NCI-H510A (cell line): ENCODE measurements at places on chromosomes 2 and 18.

GRCh38 chr2:215476424-215476823 is 40.6 kb upstream of the FN1 start:
- DNase-seq, result no peak

DNA sequence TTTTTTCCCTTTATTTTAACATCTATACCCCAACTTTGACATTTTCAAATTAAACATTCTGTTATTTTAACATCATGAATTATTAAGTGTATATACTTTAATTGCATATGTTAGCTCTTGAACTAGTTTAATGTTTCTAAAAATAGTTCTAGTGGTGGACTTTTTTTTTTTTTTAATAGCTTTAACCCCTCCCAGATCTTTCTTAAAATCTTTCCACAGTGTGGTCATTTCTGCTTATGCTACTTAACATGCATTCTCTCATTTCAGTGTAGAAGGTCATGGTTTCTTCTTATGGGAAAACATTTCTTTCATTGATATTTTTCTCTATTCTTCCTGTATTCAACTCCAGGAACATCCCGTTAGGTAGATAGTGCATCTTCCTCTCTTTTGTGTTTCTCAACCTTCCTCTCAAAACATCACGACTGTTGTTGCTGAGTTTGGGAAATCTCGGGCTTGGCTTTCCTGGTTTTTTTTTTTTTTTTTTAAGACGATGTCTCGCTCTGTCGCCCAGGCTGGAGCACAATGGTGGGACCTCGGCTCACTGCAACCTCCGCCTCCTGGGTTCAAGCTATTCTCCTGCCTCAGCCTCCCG is 849 bp upstream of the TMEM18 start:
- DNase-seq, result no peak

DNA sequence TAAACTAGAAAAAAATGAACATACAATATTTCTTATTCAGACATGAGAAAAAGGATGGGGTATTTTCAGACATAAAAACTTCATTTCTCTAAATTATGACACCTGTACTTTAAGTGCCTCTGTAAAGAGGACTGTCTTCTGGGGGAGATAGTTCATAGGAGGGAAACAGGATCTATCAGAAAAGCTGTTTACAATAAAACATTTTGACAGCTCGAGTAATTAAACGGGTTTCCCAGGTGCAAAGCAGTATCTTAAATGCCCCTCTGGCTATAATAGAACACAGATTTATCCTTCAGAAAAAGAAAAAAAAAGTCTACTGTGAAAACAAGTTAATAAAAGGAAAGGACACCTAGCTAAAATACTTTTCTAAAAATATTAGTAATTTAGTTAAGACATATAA is 311.4 kb upstream of the UBE2E3 start:
- no peak for DNase-seq

DNA sequence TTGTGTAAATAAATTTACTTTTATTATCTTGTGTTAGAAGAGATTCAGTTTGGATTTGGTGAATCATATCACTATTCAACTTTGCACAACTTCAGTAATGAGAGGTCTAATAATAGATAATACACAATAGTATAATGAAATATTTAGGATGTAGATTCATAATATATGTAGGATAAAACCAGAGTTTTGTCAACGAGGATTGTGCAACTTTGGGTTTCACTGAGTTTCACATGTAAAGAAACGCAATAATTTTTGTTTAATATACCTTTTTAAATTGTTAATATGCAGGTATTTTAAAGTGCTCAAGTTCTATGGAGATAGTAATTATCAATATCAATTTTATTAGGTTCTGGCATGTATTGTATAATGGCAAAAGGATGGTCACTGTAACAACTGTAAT is 5.3 kb downstream of the CALCRL start:
- DNase-seq, result no peak

DNA sequence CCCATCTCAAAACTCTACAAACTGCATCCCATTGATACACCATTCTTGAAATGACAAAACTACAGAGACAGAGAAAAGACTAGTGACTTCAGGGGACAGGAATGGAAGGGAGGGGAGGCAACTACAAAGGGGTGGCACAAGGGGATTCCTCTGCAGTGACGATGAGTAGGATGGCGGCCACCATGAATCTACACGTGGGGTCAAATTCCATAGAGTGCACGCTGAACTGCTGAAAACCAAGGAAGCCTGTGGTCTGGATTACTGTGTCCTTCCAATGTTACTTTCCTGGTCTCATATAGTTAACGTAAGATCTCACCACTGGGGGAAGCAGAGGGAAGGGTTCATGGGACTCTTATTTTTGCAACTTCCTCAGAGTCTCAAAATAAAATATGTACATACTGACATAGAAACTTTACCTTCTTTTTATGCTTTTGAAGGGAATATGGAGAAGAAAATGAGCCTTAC is 23.6 kb downstream of the COX7A2L start:
- no peak for DNase-seq

- DNase-seq, result no peak
These were observed 6.3 kb downstream of the MSGN1 start for GRCh38 chr2:17822445-17823117.

- no peak for DNase-seq
These were observed 1.5 kb downstream of the FHOD3 start for GRCh38 chr18:36299015-36299414.

- no peak for DNase-seq
These were observed 532.9 kb upstream of the CRIM1 start for GRCh38 chr2:35822716-35823115.

DNA sequence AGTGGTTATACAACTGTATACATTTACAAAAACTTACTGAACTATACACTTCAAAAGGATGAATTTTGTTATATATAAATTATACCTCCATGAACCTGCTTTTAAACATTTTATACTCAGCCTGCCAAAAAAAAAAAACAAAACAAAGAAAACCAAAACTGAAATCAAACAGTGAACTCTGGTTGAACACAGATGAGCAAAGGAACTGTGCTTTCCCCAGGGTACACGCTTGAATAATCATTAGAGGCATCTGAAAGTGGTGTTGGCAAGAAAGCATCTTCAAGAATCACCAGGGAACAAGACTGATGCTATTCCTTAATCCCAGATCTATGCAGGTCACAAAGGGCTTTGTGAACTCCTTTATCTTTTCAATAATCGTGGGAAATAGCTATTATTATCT is 77.0 kb upstream of the LYPD1 start:
- no peak for DNase-seq

GRCh38 chr18:59769129-59769865 is 72.1 kb upstream of the CCBE1 start:
- no peak for DNase-seq

- DNase-seq, result no peak
These were observed 253.5 kb upstream of the ATP5MC3 start for GRCh38 chr2:175435012-175435411.

GRCh38 chr2:238939074-238939473 is 91.2 kb downstream of the TWIST2 start:
- DNase-seq, result no peak

- no peak for DNase-seq
These were observed 45.0 kb downstream of the PMS1 start for GRCh38 chr2:189829102-189829833.

DNA sequence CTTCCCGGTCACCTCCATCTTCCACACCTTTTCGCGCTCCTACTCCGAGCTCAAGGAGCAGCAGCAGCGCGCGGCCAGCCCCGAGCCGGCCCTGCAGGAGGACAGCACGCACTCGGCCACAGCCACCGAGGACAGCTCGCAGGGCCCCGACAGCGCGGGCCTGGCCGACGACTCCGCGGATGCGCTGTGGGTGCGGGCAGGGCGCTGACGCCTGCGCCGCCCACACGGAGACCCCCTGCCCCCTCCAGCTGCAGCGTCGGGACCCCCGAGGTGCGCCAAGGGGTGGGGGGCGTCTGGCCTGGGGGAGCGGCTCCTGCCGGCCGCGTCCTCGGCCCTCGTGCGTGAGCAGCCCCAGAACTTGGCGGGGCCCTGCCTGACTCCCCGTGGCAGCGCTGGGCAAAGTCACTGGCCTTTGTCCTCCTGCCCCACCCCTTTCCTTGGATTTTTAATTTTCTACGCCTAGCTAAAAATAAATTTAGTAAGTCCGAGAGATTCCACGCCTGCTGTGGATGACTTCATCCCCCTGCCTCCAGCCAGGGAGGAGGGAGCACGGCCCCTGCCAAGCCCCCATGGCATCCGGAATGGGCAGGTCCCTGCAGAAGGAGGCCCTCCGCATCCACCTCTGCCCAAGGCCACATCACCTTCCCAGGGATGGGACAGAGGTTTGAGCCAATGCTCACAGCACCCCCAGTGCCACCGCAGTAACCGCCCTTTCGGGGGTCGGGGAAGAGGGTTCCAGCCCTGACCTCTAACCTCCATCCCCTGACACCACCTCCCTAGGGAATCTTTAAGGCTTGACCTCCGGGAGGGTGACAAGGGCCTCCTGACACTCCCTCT is 51.6 kb downstream of the SLC66A2 start:
- DNase-seq, result no peak

GRCh38 chr2:1618191-1618961 is 125.9 kb downstream of the PXDN start:
- no peak for DNase-seq

GRCh38 chr2:30030361-30030760 is 109.0 kb upstream of the ALK start:
- no peak for DNase-seq

GRCh38 chr18:11500153-11501122 is 109.0 kb upstream of the SLC35G4 start:
- no peak for DNase-seq

DNA sequence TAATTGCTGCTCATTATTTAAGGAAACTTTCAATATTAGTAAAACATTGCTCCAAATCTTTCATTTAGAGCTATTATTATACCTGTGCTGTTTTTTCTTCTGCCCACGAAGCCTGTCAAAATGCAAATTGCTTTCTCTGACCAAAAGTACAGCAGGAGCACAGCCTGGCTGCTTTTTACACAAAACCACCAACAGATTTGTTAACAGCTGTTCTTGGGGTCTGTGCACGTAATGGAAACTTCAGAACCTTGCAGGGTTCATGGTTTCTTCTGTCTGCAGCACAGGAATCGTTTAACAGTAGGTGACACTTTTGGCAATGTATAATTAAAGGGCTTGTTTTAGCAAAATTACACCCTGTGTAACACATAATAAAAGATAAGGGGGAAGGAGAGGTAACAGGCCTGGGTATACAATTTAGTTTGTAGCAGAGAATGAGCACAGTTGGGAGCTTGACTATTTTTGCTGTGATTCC is 447.3 kb downstream of the KCNJ3 start:
- no peak for DNase-seq

GRCh38 chr2:17736989-17737388 is 16.6 kb downstream of the SMC6 start:
- DNase-seq, result no peak

- DNase-seq, result no peak
These were observed 45.1 kb downstream of the SH3BP4 start for GRCh38 chr2:234996941-234997270.

DNA sequence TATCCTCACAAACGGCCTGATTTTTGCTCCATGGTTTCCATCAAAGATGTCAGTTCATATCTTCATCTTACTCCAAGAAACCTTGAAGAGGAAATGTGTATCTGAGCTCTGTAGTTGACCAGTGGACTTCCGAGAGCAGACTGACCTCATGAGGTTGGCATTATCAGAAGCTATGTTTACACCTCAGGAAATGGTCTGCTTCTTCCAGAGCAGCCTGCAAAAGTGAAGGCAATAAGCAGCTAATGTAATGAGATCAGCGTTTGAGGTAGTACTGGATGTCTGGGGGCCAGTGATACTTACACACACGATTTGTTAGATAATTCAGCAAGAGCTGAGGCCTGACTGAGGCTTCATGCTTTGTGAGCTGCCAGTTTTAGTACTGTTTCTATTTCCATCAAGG is 189.7 kb downstream of the LRRTM1 start:
- no peak for DNase-seq

GRCh38 chr18:56789004-56789888 is 138.1 kb downstream of the WDR7 start:
- DNase-seq, result no peak

- DNase-seq, result no peak
These were observed 247.3 kb upstream of the SP5 start for GRCh38 chr2:170467568-170468422.

DNA sequence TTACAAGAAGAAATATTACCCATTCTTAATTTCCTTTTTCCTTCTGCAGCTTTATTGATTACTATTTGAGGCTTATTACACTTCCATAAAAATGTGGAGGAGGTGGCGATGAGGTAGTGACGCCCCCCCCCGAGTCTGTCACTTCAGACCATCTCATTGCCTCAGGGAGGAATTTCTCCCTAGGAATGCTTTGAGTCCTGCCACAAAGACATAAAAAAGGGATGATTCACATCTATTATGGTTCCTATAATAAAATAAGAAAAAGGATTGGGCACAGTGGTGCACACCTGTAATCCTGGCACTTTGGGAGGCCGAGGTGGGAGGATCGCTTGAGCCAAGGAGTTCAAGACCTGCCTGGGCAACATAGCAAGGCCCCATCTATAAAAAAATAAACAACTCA is 93.7 kb downstream of the AOX1 start:
- no peak for DNase-seq
